HS-27A (cell line): ENCODE measurements at places on chromosomes 3 and 15.

- no peak for DNase-seq
These were observed 537 bp upstream of the SCAP start for GRCh38 chr3:47476330-47476626.

DNA sequence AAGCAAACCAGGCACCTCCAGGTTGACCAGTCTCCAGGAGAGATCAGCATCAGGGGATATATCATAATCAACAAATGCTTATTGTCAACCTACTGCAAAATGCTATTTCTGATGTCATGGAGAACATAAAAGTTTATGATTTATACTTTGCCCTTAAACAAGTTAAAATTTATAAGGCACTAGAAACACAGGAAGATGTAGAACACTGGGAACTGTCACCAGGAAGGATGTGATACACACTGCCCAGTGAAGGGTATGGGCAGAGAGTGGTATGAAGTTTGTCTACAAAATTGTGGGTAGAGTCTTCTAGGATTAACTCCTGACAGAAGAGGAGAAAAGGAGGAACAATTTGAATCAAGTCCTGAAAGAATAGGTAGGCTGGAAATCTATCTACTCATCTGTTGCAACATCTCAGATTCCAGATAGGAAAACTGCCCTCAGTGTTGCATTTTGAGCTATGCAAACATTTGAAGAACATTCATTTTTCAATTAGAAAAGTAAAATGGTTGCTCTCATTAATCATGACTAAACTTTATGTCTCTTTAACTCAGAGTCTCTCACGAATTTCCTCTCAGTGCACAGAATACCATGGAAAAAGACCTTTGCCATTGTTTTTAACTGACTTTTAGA, 105.9 kb upstream of the SKOR1 start:
- no peak for DNase-seq

- no peak for DNase-seq
These were observed 68.7 kb downstream of the SUMF1 start for GRCh38 chr3:4398120-4398940.

GRCh38 chr3:167823738-167824137, 88.2 kb downstream of the SERPINI1 start:
- DNase-seq, result no peak

DNA sequence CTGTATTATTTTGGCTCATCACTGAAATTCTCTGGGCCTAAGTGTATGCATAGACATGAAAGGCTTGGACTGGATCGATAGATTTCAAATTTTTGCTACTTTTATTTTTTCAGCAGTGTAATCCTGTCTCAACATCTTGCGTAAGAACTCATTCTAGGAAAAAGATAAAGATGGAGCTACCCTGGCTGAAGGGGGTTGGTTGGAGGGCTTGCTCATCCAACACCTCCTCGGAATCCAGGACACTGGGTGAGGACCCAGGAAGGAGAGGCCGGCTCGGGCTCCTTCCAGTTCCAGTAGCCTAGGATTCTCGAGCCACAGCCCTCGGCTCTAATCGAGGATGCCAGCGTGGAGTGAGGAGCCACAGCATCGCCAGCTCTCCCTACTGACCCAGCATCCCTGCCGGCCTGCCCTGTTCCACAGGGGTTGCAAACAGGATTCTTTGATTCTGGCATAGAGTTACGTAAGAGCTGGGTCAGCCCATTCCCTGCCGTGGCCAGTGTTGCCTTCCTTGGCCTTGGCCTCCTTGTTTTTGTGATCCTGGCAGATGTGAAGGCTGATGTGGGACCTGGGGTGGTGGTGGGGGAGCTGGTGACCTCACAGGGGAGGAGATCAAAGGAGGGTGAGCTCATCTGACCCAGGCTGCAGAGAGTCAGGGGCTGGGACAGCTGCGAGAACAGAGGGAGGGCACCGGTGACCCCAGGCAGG, 149.5 kb downstream of the ALDH1A2 start:
- no peak for DNase-seq

GRCh38 chr3:149442851-149443544, 31.5 kb upstream of the TM4SF4 start:
- DNase-seq, result no peak

- peak; percentile 31 for DNase-seq
These were observed 89.0 kb upstream of the FGF12 start for GRCh38 chr3:192816351-192816750.

GRCh38 chr3:159848348-159849118, 140.1 kb upstream of the IL12A start:
- DNase-seq, result no peak

- no peak for DNase-seq
These were observed 35.2 kb upstream of the CDAN1 start for GRCh38 chr15:42772144-42772543.

- peak; percentile 95 for DNase-seq
These were observed 169.1 kb upstream of the CCDC54 start for GRCh38 chr3:107208100-107208499.

GRCh38 chr3:76199382-76199781, 414.0 kb upstream of the ZNF717 start:
- DNase-seq, result no peak

- DNase-seq, result no peak
These were observed 1109.2 kb upstream of the ALCAM start for GRCh38 chr3:104257486-104257885.

- DNase-seq, result peak; percentile 15
These were observed 300.0 kb upstream of the CTNNB1 start for GRCh38 chr3:40899286-40899712.

DNA sequence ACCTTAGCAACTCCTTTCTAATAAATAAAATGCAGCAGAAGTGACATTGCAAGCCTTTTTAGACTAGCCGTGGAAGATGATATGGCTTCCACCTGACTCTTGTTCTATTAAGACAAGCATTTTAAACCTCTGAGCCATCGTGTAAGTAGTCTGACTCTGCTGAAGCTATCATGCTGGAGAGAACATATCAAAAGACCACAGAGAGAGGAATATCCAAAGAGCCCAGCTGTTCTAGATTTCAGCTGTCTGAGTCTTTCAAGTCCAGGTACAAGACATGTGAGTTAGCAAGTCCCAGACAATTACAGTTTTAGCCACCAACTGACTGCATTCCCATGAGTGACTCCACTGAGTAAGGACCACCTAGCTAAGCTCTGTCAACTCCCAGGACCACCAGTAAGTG, 517.0 kb upstream of the NAALADL2 start:
- no peak for DNase-seq

DNA sequence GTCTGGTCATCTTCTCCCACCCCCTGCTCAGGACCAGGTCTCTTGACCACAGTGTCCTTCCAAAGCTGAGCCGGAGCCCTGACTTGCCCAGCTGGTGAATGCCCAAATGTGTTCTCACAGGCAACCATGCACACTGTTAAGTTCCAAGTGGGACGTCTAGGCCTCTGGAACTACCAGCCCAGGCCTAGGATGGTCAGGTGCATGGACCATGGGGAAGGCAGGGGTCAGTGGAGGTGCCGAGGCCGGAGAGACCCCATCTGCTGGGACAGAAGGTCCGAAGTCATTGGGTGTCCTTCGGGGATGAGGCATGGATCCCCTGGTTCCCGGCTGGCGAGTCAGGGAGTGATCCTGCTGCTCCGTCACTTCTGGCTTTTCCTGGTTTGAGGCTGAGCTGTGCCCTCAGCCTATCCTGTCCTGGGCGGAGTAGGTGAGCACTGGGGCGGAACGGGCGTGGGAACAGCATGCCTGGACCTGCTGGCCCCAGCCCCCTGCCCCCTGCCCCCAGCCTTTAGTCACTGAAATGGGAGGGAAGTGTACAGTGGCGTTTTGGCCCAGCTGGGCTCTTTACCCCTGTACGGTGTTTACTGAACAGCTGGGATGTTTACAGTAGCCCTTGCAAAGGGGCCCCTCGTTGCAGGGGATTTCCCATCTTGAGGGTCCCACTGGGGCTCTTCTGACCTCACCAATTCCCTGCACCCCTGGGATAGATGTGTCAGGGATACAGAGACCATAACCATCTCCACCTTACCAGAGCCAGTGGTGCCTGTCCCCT, 12.1 kb downstream of the SEMA3F start:
- no peak for DNase-seq

- no peak for DNase-seq
These were observed 329.5 kb downstream of the MFSD1 start for GRCh38 chr3:159131376-159131775.

DNA sequence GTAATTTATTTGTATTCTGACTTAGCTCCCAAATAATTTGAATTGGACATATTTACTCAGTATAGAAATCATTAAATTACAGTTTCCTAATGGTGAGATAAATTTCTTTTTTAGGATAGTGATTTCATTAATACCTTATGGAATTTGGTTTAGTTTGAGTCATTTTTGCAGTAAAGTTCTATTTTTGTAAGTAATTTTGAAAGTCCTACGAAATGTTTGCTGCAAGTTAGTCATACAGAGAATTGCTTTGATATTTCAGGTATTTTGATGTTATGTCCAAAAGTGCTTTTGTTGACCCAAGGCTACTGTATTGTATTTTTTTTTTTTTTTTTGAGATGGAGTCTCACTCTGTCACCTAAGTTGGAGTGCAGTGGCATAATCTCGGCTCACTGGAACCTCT, 41.7 kb downstream of the TCF12 start:
- DNase-seq, result no peak

DNA sequence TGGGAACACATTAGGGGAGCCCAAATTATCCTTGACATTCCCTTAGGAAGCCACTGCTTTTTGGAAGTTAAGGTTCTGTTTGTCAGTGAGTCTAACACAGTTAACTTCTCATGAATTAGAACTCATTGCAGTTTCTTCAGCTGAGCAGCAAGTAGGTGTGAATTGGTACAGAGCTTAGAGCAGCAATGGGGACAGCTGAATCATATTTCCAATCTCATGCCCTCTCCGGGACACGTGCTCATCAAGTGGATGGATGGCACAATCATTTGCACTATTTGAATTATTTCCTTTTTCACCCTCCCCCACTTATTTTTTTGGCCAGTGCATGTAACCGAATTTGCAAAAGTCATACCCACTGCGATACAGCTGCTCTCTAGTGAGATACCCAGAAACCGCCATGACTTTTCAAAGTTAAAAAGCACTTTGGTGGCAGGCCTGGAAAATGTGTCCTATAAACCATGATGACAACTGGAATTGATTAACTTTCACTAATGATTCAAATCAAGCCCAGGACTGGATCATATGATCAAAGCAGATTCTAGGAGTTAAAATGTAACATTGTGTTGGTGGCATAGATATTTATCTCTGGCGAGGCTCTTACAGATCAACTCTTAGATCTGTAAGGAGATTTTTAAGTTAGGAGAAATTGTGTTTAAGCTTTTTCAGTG, 76.4 kb downstream of the EBLN2 start:
- DNase-seq, result no peak

DNA sequence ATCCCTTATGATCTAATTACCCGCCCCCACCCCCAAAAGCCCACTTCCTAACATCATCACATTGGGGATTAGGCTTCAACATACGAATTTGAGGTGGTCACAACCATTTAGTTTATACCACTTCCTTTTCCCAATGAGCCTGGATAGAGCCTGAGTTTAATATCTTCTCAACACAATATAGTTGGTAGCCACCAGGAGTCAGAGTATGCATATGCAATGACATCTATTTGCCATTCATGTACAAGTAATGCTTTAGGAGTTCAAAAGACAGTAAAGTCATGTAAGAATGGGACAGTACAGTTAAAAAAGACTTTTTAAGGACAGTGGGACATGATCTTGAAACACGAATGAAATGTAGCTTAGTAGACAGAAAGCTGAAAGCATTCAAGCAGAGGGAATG, 172.4 kb downstream of the DCLK3 start:
- DNase-seq, result no peak

DNA sequence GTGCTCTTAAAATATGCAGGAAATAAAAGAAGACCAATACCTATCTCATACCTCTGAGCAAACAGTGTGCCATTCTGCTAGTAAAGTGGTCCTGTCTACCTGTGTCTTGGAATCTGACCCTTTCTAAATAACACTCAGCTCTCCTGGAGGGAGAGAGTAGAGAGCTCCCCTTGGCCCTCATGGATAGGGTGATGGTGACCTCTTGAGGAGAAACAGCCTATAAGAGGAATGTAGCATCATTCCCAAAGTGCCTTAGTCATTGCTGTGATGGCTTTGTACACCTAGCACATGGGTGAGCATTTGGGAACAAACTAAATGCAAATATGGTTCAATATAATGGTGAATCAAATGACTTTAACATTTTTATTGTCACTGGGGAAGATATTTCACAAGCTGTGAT, 10.0 kb downstream of the SNTN start:
- DNase-seq, result no peak

- no peak for DNase-seq
These were observed 50.0 kb downstream of the RLBP1 start for GRCh38 chr15:89171136-89172072.

- DNase-seq, result no peak
These were observed 210.6 kb upstream of the ZPLD1 start for GRCh38 chr3:102224171-102224570.

GRCh38 chr15:25635191-25635590, 196.4 kb upstream of the UBE3A start:
- no peak for DNase-seq

- no peak for DNase-seq
These were observed 160.0 kb upstream of the SNTN start for GRCh38 chr3:63492464-63492863.

GRCh38 chr3:46378426-46378942, 7.7 kb downstream of the CCR5 start:
- DNase-seq, result peak; percentile 45

DNA sequence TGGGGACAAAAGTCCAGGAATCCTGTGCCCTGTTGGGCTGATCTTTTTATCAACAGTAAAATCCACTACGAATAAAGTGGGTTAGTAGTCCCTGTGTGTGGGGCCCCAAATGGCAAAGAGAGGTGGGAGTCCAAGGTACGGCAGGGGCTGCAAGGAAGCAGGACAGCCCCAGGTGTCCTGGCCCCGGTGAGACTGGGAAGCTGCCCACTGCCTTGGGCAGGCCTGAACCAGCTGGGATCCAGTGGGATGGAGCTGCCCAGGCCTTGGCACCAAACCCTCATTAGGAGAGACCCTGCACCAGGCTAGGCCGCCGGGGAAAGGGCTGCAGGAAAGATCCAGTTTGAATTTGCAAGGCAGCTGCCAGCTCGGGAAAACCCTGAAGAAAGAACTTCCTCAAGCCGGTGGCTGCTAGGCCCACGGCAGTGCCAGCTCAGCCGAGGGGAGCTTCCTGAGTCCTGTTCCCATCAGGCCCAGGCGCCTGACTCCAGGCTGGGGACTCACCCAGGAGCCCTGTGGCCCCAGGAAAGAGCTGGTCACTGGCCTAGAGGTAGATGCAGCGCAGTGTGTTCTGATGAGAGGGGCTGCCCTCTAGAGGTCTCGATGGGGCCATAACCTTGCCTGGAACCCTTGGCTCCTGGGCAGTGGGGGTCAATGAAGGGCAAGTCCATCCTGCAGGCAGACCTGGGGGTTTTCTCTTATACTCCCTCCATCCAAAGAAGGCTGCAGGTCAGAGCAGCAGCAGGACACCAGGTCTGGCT, 14.4 kb upstream of the GNAI2 start:
- DNase-seq, result no peak
